ENCODE measurements at places on chromosomes 5 and 9.

GRCh38 chr9:11973011-11973410 is 720.2 kb upstream of the TYRP1 start:
- no peak for DNase-seq

- no peak for DNase-seq
Measured at GRCh38 chr5:90231688-90232087, 177.9 kb downstream of the CETN3 start.

DNA sequence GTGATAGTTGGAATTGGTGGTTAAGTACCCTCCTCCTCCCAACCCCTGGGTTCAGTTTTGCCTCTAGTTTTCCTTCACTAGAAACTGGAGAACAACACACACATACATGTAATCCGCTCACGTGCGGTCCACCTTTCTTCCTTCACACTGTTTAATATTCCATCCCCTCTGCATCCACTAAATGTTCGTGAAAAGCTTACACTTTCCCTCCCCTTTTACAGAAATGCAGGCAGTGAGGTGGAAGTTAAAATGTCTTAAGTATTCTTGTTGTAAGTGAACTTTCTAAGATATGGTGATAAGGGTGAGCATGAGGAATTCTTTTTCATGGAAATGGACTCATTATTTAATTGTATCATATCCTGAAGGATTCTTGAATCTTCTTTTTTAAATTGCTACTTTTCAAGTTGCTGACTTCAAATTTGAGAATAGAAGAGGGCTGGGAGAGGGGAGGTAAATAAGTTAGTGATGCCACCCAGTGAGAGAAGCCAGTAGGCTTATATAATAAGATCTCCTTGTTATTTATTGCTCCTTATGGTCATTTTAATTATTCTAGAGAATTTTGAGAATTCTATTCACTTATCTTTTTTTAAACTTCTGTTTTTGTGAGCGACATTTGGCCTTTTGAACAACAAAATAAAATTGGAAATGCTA is 90.2 kb downstream of the TLE4 start:
- DNase-seq = no peak

- no peak for DNase-seq
Measured at GRCh38 chr9:130518943-130519799, 60.2 kb upstream of the FUBP3 start.

- no peak for DNase-seq
Measured at GRCh38 chr5:75202935-75203334, 33.7 kb downstream of the ANKRD31 start.

DNA sequence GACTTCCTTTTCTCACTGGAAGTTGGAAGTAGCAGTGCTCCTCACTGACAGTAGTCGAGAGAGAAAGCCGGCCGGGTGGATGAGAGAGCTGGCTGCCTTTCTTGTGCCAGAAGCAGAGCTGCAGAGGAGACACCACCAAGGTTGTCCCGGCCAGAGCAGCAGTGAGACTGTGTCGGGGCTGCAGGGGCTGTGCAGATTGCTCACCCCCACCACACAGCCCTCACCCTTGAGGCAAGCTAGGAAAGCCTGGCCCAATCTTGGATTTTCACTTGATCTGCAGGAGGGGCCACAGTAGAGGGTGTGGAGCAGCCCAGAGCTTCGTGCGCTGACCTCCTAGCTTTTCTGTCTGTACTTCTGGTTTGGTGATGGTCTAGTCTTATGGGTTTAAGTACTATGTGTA is 9.1 kb downstream of the OSMR start:
- no peak for DNase-seq

DNA sequence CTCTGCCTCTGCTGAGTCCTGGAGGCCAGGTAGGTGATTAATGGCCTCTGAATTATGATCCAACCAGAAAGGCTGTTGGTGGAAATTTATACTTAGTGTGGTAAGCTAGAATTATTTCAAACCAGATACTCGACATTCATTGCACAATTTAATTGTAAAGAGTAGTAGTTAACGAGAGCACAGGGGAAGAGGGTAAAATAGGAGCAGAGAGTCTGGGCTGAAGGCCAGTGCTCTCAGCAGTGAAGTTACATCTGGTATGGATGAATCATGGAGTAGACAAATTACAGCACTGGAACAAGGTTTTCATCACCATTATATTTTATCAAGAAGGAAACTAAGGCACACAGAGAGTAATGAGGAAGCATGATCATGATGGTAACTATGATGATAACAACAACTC is 92.5 kb downstream of the TLR4 start:
- no peak for DNase-seq

- no peak for DNase-seq
Measured at GRCh38 chr5:112862085-112862484, 998 bp downstream of the SRP19 start.

- DNase-seq = no peak
Measured at GRCh38 chr9:105968811-105969466, 274.6 kb downstream of the TMEM38B start.

DNA sequence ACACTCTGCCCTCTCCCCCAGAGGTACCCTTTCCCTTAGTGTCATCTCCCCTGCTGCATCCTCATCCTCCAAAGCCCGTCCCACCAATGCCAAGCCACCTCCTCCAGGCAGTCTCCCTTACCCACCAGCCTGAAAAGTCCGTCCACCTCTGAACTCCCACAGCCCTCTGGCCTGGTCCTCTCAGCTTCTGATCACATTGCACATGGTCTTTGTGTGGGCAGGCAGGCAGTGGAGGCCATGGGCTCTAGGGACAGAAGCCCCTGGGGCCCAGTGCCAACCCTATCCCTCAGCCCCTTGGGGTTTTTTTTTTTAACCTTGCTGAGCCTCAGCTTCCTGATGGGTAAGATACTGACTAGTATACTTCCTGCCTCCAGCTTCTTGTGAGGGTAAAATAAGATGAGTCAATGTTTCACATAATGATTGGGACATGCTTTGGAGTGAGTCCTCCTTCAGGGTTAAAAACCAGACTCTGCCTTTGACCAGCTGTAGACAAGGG is 19.4 kb downstream of the CSF1R start:
- DNase-seq = peak; percentile 18

DNA sequence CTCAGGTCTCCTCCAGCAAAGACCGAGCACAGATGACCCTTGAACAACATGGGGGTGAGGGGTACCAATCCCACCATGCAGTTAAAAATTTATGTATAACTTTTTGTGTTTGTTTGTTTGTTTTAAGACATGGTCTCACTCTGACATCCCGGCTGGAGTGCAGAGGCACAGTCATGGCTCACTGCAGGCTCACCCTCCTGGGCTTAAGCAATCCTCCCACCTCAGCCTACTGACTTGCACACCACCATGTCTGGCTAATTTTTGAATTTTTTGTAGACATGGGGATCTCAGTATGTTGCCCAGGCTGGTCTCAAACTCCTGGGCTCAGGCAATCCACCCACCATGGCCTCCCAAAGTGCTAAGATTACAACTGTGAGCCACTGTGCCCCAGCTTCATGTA is 231.0 kb upstream of the PIK3R1 start:
- no peak for DNase-seq

DNA sequence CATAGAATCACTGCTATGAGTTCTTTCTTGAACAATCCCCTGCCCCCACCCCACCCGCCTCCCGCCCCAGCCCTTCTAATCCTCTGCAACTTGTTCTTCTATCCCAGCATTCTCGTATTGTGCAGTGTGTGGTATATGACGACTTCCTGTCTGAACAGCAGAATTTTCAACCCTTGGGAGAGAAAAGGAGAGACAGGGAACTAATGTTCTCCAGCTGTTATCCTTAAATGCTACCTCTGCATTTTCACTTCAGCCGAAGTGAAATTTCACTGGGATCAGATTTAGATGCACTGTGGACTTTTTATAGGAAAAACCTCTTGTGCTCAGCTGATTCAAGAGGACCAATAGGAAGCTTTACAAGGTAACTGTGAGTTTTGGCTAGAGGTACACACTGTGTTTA is 2.2 kb downstream of the FBXL7 start:
- DNase-seq = no peak

- DNase-seq = no peak
Measured at GRCh38 chr5:154755361-154756008, at the start of gene LARP1. Gene LARP1, plus strand, starts transcription at chr5:154755377. Its CDS starts 381 bp downstream, at chr5:154755758.

GRCh38 chr9:98706651-98707165 is 2.0 kb downstream of the GABBR2 start:
- DNase-seq = no peak

GRCh38 chr5:40045429-40045828 is 620.6 kb upstream of the DAB2 start:
- no peak for DNase-seq

DNA sequence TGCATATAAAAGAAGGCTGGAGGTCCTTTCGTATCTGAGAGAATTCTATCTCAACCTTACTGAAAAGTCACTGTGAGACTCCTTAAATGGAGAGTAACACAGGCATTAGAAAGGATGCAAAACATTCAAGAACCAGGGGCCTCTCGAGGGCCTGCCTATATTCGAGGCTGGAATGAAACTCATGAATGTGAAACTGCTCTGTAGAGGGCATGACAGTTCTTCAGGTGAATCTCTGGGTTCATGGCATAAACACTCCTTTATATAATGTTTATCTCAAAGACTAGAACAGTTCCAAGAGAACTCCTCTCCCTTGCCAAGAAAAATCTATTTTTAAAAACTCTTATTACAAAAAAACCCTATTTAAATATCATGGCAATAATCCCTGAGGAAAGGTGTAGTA is 113.9 kb downstream of the SEC61B start:
- DNase-seq = no peak

DNA sequence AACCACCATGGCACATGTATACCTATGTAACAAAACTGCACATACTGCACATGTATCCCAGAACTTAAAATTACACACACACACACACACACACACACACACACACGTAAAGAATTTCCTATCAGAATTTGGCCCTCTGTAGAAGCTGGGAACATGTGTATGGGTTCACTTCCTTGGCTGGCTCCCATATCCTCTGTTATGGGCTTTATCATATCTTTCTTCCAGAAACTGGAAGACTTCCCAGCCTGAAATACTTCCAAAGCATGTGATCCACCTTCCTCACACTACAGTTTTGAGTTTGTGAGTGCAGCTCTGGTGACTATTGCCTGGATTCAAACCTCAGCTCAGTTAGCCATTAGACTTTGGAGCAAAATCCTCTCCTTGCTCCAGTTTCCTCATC is 78.6 kb upstream of the GDNF start:
- DNase-seq = no peak

DNA sequence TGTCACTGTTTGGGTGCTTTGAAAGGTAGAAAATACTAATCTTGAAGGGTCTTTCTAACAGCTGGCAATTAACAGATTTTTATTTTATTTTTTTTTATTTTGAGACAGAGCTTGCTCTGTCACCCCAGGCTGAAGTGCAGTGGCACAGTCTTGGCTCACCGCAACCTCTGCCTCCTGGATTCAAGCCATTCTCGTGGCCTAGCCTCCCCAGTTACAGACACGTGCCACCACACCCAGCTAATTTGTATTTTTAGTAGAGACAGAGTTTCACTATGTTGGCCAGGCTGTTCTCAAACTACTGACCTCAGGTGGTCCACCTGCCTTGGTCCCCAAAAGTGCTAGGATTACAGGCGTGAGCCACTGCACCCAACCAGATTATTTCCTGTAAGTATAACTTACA is 12.8 kb upstream of the APC start:
- DNase-seq = no peak

- no peak for DNase-seq
Measured at GRCh38 chr5:79931409-79931808, 59.7 kb downstream of the MTX3 start.

DNA sequence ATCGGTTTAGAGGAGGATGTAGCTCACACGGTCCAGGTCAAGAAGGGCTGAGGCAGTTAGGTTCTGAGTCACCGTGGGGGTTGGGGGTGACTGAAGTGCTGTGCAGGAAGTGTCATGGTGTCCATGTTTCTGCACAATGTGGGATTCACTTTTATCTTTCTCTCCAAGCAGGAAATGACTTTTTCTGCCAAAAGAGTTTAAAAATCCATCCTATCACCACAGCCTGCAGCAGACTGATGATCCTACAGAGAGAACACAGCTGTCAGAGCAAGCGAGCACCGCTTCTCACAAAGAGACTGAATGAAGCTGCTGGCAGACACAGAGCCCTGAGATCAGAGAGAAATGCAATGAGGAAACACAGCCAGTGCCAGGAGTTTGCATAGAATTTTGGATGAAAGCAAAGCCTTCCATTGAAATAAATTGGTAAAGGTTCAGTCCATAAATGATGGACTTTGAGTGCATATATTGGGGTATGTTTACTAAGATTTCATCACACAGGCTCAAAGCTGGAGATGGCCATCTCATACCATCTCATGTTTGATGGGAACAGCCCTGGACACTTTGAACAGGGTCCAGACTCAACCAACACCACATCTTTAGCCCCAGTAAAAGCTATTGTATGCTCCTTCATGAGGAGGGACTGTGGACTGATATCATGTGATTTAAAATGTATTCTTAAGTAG is 213.9 kb upstream of the FBXL7 start:
- no peak for DNase-seq

DNA sequence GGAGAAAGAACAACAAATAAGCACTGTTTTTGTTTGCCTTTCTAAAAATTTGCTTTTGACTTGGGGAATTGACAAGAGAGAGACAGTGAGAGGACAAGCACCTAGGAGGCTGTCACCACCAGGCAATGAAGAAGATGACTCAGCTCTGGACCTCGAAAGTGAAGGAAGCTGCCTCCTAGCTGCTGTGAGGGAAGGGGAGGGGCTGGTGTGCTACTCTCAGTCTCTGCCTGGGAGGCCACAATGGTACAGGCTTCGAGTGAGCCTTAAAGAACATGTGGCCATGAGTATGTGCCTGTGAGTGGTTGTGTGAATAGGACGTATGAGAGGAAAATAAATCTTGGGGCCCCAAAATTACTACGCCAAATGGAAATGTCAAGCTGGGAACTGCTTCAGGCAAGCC is 7.1 kb upstream of the PLK2 start:
- DNase-seq = no peak

- DNase-seq = no peak
Measured at GRCh38 chr9:33065157-33066076, 11.1 kb downstream of the SMU1 start.

DNA sequence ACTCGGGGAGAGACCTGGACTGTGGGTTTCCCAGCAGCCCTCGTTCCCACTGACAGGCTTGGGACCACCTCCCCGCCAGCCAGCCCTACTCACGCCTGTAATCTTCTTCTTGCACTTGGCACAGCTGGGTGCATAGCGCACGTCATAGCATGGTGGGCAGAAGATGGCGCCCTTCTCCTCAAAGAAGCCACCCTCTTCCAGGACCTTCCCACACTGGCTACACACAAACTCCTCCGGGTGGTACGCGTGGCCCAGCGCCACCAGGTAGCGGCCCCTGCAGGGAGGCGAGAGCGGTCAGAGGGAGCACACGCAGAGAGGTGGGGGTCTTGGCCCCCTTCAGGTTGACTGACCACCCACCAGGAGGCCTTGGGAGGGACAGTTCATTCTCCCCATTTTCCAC is 9.4 kb downstream of the PDLIM7 start:
- DNase-seq = no peak

DNA sequence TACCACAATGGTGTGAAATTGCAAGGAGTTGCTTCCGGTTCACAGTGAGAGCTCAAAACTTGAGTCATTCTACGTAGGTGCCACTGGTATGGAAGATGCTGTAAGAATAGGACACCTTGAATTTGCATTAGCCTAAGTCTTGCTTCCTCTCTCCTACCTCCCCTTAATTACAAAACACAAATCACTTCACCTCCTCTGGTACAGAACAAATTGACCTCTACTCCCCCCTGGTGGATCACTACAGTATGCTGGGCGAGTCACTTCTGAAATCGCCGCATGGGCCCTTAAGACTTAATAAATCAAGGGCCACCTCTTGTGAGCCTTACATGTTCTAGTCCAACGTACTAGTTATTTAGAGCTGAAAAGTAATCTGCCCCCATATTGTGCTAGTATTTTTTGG is 145.3 kb upstream of the SMARCA2 start:
- no peak for DNase-seq

- no peak for DNase-seq
Measured at GRCh38 chr5:90144625-90145327, 264.8 kb downstream of the CETN3 start.

Measured in amniotic stem cell (primary cell).